ENCODE measurements at places on chromosomes 5 and 9.

GRCh38 chr9:2613730-2614271, 7.8 kb upstream of the VLDLR start:
- no peak for DNase-seq

DNA sequence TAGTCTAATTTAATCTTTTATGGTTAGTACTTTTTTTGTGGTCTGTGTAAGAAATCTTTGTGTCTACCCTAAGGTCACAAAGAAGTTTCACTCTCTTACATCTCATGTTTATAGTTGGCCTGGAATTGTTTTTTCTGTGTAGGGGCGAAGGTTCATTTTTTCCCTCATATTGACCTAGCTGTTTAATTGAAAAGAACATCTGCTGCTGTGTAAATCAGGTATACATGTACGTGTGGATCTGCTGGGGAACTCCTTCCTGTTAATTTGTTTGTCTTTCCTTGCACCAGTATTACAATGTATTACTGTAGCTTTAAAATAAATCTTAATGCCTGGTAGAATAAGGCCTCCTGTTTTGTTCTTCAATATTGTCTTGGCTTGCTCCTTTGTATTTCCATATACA, 37.8 kb downstream of the EXOSC2 start:
- DNase-seq, result no peak

DNA sequence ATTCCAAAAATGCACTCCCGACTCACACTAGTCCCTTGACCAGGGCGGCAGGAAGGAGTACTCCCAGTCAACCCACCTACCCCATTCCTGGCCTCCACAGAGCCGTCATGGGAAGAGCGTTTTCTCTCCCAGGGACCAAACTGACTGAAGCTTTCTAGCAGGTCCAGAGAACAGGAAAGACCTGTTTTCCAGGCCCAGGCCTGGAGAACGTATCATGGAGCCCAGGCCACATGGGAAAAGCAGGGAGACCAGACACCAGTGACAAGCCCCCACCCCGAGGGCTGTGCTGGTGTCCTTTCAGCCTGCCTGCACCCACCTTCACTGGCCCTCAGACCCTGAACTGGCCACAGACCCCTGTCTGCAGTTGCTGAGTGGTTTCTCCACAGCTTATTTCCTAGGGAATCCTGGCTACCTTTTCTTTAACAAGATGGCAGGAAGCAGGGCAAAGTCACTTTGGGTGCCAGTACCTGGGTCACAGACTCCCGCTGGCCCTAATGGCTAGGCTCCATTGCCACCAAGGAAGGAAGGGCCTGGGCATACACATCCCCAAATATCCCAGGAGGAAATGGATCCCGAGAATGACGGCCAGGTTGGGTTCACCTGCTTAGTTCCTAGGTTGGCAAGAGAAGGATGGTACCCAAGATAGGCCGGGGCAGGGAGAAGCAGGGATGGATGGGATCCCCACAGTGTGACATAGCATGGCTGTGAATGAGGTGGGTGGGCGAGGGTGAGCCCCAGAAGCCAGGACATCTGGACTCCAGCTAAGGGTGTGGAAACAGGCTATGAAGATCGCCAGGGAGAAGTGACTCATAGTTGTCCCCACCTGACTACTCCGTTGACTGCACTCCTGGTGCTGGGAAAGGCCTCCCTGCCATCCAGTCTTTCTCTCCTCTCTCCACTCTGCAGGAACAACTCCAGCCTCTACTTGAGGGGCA, 12.2 kb downstream of the CCNI2 start:
- no peak for DNase-seq

DNA sequence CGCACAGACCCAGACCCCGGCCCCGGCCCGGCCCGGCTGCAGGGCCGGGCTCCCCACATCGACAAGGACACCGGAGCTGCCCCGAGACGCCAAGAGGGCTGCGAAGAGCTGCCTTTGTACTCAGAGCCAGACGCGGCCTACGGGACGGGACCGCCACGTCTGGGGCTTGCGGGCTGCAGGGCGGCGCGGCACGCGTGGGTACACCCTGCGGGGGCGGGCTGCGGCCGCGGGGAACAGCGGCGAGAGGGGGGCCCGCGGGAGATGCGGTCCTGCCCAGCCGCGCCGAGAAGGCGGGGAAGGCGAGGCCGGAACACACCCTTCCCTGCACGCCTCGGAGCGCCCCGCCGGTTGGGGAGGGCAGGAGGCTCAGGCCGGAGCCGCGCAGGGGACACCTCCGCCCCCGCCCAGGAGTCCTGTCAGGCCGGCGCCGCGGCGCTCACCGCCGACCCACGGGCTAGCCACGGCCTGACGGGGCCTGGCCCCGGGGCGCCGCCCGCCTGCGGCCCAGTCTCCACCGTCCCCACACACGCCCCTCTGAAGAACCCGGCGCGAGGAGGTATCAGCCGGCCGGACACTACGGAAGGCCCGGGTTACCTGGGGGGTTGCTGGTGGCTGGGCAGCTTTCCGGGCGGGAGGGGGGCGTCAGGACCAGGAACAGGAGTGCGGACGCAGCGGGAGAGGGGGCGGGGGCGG, 478 bp downstream of the RAB14 start:
- DNase-seq, result no peak

DNA sequence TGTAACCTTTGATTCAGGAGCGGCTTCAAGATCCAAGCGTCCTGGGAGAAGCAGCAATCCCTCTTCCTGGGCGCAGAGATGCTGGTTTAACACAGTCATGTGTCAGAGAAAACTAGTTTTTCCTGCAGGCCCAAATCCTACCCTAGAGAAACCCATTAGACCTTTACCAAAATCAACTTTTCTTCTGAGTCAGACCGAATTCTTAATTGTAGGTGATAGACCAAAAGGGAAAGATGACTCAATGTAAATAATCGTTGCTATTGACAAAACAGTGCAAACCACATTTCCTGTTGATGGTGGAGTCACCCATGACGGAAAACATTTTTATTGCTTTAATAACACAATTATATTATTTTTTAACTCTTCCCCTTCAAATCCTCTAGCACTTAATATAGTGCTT, 40.1 kb downstream of the SLC1A1 start:
- DNase-seq, result no peak

DNA sequence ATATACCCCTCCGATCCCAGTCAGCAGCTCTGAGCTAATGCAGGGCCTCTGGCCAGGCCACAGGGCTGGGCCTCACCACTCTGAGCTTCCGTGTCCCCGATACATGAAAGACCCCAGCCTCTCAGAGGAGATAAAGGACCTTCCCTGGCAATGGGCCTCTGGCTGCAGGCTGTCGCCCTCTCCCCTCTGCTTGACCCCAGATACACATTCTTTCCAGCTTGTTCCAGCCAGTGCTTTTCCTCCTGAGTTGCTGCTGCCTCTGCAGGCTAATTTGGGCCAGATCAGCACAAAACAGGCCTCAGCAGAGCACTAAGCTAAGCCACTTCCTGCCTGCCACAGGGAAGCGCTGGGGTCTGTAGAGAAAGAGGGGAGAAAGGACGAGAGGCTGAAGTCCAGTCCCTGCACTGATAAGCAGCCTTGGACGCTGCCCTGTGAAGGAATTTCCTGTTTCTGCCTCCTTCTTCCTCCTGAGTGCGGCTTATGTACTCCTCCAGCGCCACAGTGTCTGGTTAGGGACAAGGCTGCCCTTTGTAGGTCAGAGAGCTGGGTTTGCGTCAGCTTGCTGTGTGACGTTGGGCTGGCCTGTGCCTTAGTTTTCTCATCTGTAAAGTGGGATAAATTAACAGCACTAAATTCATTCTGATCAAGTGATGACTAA, 73.0 kb upstream of the IL17B start:
- no peak for DNase-seq

- no peak for DNase-seq
Observed at GRCh38 chr5:57368010-57368409, 114.6 kb downstream of the ACTBL2 start.

DNA sequence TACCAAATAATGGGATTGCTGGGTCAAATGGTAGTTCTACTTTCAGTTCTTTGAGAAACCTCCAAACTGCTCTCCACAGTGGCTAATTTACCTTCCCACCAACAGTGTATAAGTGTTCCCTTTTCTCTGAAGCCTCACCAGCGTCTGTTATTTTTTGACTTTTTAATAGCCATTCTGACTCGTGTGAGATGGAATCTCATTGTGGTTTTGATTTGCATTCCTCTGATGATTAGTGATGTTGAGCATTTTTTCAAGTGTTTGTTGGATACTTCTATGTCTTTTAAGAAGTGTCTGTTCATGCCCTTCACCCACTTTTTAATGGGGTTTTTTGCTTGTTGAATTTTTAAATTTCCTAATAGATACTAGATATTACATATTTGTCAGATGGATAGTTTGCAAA, 28.4 kb upstream of the SUSD1 start:
- DNase-seq, result no peak

- DNase-seq, result no peak
Observed at GRCh38 chr5:92470770-92471169, 1087.7 kb upstream of the ARRDC3 start.

DNA sequence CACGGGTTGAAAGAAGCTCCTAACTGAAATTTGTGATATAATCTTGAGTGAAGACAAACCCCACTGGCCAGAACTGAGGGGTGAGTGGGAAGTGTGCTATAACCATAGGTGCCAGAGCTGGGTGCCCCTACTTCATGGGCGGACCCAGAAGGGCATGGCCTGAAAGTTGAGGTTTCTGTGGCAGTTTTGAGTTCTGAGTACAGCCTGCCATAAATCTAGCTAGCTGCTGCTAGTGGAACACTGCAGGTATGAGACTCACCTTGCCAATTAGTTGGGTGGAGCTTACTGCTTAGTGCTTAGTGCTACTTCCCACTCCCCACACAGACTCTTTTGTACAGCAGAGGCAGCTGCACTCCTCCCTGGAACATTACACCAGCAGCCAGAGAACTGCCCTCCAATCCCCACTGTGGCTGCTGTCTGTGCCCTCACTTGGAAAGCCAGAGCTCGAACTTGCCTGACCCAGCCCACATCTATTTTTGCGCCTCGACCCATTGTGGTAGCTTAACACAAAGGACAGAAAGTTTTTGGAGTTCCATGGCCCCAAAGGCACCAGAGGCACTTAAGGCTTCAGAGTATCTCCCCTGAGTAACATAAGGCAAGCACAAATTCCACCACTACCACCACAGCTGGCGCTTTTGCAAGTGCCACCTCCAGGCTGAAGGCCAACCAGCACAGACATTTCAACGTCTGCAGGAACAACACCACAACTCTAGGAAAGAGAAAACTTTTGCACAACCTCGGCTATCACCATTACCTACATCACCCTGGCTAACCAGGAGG, 27.1 kb upstream of the PTGER4 start:
- no peak for DNase-seq

GRCh38 chr9:79977510-79978197, 405.9 kb downstream of the TLE4 start:
- DNase-seq, result no peak

GRCh38 chr9:121303456-121304451, 35.8 kb downstream of the GSN start:
- DNase-seq, result no peak

GRCh38 chr9:21096901-21097255, 19.1 kb upstream of the IFNB1 start:
- DNase-seq, result no peak

DNA sequence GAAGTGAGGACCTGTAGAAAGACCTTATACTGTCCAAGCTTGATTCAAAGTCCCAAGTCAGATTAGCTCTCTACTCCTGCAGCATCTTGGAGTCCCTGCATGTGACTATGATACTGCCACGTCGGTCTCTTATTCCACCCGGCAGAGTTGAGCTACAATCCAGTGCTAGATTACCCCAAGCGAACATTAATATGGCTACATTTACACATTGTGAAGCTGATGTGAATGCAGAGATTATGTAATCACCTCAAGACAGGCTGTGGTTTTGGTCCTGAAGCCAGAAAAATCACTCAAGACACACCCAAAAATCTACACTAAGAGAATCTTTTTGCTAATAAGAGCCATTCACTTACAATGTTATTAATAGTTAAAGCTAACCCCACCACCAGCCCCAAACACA, 116.7 kb downstream of the GNA14 start:
- no peak for DNase-seq

DNA sequence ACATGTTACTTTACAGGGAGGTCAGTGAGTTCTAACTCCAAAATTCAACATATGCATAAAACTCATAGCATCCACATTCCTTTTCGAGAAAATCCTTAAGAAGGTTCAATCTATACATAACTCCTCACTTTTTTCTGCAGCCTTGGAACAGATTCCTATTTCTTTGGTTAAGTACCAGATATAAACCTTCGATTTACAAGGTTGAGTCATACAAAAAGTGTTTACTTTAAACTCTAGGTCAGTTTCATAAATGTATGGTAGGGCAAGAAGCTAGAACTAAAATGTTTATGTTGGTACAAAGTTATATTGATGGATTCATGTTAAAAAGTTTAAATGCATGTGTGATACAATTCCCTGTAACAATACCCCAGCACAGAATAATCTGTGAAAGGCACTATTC, 19.4 kb downstream of the CDKN2AIPNL start:
- DNase-seq, result no peak

GRCh38 chr5:56055287-56055686, 60.5 kb upstream of the IL6ST start:
- DNase-seq, result no peak

GRCh38 chr5:169548315-169548714, 35.3 kb upstream of the SPDL1 start:
- DNase-seq, result no peak

DNA sequence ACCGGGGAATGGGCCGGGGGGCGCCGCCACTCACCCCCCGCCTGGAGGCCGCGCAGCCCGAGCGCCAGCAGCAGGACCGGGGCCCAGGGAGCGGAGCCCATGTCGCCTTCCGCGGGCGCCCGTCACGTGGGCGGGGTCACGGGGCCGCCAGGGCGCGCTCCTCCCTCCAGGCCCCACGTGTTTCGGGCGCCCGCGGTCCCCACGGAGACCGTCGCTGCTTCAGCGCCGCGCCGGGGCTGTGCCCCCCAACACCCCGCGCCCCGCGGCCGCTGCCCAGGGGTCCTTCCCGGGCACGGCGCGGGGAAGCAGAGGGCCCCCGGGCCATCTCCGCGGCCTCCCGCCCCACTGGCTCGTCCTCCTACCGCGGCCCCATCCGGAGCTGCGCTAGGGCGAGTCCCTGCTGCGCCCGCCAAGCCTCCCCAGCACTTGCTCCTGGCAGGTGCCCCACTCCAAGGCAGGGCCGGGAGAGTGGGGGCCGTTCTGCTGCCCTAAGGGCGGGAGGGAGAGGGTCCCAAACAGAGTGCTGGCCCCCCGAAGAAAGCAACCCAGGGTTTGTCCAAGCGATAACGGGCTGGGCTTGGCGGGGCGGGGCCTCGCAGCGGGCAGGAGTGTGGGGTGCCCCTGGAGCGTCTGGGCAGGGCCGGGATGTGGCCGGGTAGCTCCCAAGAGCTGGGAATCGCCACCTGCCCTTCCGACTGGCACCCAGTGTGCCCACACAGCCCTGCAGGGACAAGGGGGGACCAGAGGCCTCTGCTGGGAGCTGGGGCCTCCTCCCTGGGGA, at the start of gene DPP7:
Gene DPP7, minus strand, starts transcription at position 121 of the 781 bp plus-strand sequence. Its CDS starts 20 bp downstream, at position 101.
- no peak for DNase-seq

GRCh38 chr9:5671711-5672353, 42.9 kb downstream of the RIC1 start:
- no peak for DNase-seq

GRCh38 chr9:70449461-70449860, 35.0 kb upstream of the KLF9 start:
- no peak for DNase-seq

Measured in esophagus squamous epithelium (tissue), 5 donors.